ENCODE measurements at places on chromosomes 16 and 17. TPM values are rescaled to one million over a fixed set of nuclear protein-coding genes. Genes with fewer than 3 reads are reported as not detected.

DNA sequence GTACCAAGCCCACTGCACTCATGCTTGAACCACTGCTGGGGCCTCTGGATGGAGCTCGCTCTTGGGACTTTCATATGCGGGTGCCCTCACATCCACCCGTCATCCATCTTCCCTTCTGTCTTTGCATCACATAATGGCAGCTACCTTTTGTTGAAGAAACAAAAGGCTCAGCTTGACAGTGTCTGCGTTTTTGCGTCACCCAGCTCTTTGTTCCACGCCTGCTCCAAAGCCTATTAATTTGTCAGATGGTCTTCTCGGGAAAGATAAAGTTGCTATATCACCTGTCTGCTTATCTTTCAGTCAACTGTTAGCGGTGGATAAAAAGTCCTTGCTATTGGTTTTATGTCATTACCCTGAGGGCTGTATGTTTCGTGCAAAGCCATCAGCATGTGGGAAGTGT, 18.1 kb upstream of the BCO1 start:
- peaks cover 10% of the 10 kb centered on the region for H3K27me3 ChIP-seq
- no peak overlapping the region for H3K27ac ChIP-seq
- no peaks in the 10 kb centered on the region for H3K4me1 ChIP-seq

DNA sequence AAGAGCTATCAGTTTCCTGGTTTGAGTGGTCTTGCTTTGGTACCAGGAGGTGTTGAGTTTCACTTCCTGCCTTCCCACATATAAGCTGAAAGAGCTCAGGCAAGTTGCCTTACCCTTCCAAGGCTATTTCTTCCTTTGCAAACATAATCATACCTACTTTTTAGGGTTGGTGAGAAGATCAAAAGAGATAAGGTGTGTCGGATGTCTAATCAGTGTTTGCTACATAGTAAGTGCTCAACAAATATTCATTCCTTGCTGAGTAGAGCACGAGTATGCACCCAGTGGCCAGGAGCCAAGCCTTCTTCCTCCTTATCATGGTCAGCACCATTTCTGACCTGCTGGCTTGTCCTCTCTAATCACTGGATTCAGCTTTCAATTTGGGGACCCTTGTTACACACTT, 12.7 kb upstream of the TMEM98 start:
- H3K4me1 ChIP-seq: peaks cover 47% of the 10 kb centered on the region
- H3K27ac ChIP-seq: no peak overlapping the region
- no peak for DNase-seq
- H3K27me3 ChIP-seq: peaks cover 9% of the 10 kb centered on the region
- no peak overlapping the region for H3K4me3 ChIP-seq
- H3K36me3 ChIP-seq: no peaks in the 10 kb centered on the region

- no peak overlapping the region for H3K4me3 ChIP-seq
- no peak for DNase-seq
- H3K4me1 ChIP-seq: no peaks in the 10 kb centered on the region
- no peak overlapping the region for H3K27ac ChIP-seq
- H3K36me3 ChIP-seq: no peaks in the 10 kb centered on the region
Observed at GRCh38 chr17:63358111-63358839, 87.8 kb downstream of the CYB561 start.

- no peak for DNase-seq
- no peaks in the 10 kb centered on the region for H3K27me3 ChIP-seq
- peak overlapping the region; percentile 31 for H3K27ac ChIP-seq
- no peak overlapping the region for H3K4me3 ChIP-seq
Observed at GRCh38 chr16:28161626-28162025, 50.1 kb downstream of the XPO6 start.

MPV17L gene
- 0.34 TPM for total RNA-seq
